ENCODE measurements at places on chromosomes 16 and 17.

DNA sequence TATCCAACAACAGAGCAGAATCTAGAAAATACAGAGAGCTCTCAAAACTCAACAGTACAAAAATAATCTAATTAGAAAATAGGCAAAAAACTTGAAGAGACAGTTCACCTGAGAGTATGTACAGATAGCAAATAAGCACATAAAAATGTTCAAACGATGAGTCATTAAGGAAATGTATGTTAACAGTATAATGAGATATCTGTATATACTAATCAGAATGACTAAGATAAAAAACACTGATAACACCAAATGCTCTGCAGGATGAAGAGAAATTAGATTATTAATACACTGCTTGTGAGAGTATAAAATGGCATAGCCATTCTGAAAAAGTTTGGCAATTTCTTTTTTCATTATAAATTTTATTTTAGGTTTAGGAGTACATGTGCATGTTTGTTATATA is 1307.6 kb upstream of the GOT2 start:
- DNase-seq: no peak

DNA sequence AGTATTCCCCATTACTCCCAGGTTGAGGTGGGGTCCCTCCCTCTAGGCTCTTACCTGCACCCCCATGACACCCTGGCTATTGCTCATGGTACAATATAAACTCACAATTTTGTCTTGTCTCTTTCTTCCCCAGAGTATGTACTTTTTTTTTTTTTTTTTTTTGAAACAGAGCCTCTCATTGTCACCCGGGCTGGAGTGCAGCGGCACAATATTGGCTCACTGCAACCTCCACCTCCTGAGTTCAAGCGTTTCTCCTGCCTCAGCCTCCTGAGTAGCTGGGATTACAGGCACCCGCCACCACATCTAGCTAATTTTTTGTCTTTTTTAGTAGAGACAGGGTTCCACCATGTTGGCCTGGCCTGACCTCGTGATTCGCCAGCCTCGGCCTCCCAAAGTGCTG is 8.5 kb downstream of the KANSL1 start:
- no peak for DNase-seq

DNA sequence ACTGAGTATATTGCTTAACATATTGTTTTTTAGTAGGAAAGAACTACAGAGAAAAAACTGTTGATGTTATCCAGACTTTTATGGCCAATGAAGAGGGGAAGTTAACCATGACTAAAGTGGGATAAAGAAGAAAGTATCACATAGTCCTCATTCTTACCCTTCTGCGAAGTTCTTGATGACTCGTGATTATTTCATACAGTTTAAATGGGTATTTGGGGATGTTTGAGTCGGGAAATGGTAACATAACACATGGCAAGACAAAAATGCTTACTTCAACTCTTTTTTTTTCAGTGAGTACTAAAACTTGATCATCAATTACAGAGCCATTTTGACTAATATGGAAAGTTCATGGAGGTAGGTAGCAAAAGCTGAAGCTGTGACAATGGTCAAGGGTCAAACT is 4.9 kb downstream of the POLG2 start:
- no peak for DNase-seq

GRCh38 chr17:9192010-9192409 is 170.7 kb downstream of the NTN1 start:
- no peak for DNase-seq

GRCh38 chr16:11914210-11915113 is 1.3 kb downstream of the GSPT1 start:
- DNase-seq: no peak

DNA sequence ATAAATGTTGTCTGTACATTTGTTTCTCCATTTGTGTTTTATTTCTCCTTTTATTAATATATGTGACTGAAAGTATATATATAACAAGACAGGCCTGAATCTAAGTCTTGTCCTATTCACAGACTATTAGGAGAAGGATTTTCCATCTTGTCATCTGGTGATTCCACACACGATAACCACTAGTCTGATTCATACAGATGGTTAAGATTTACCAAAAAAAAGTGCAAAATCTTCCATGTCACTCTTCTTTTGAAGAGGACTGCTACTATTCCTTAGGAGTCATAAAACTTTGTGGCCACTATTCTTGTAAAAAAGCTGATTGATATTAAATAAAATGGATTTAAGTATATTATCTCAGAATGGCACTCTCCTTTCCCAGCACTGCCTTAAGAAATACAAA is 156.3 kb downstream of the ITFG1 start:
- DNase-seq: no peak

- DNase-seq: peak; percentile 74
These were observed 491 bp downstream of the SLC25A19 start for GRCh38 chr17:75288770-75289114.

DNA sequence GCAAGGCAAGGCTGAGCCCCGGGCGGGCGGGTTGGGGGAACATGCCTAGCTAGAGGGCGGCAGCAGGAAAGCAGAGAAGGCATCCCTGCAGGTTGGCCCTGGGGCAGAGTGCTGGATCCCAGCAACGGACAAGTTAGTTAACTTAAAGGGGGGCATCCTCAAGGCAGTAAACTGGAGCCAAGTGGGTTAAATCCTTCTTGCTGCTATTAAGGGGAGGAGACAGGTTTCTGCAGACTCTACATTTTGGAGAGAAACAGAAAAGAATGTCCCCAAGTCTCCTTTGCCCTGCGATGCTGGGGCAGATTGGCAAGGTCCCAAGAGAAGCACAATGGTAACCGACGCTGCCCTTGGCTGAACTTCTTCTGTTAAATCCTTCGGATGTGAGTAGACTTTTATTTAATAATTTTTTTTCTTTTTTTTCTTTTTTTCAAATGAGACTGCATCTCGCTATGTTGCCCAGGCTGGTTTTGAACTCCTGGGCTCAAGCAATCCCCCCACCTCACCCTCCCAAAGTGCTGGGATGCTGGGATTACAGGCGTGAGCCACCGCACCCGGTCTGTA is 14.0 kb downstream of the ATP5PD start:
- no peak for DNase-seq

DNA sequence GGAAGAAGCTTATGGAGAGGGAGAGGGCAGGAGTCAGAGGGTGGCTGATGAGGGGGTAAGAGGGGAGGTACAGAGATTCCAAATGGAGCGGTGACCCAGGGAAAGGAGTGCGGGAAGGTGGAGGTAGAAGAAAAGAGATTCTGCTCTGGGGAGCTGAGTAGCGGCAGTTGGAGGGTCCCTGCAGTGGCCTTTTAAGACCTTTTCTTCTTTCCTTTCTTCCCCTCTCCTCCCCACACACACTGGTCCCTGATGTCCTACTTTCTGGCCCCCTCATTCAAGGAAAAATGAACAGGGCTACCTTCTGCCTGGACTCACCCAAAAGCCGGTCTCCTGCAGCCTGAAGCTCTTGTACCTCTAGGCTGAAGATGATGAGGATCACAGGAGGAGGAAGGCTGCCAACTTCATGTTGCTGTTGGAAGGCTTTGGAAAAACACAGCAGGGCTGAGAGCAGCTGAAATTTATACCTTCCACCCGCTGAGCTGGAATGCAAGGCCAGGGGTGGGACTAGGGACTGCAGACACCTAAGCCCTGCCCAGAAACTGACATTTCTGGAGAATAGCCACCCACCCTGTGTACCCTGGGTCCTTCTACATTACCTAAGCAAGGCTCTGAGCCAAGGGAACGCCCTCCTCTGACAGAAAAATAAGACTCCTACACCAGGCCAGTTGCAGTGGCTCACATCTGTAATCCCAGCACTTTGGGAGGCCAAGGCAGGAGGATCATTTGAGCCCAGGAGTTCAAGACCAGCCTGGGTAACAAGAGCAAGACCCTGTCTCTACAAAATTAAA is 9.4 kb upstream of the HEATR6 start:
- no peak for DNase-seq

DNA sequence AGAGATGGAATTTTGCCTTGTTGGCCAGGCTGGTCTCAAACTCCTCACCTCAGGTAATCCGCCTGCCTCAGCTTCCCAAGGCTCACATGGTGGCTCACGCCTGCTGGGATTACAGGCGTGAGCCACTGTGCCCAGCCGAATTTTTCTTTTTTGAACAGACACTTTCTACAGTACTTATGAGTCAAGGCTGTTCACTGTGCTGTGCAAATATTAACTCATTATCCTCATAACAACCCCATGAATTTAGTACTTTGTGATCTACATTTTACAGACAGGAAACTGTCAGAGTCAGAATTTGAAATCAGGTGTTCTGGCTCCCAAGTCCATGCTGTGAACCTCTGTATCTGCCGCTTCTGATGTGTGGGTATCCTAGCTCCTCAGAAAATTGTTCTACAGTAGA is 25.7 kb upstream of the RASL10B start:
- DNase-seq: no peak

DNA sequence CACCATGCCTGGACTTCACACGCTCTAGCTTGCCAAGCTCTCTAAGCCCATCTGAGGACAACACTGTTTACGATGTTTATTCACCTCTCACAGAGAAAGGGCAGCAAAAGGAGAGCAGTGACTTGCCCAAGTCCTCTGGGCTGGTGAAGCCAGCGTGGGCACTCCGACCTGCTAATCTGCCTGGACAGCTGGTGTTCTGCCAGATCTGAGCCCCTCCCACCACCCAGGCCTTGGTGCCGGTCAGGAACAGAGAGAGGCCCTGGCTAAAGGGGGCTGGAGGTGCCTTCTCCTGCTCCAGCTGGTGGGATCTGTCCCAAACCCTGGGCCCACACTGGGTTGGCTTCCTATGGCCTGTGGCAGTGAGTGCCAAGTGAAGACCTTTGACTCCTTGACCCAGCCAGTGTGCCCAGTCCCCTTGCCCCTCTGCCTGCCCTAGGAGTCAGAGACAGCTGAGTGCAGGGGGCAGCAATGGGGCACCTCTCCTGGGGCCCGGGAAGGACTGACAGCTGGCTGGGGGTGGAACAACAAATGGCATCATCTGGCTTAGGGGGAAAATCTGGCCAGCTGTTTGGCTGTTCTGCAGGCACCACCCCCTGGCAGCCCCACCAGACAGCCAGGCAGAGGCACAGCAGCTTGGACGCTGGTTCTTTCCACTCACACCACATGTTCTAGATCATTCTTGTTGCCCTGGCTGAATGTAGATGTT is 1.8 kb upstream of the SLC4A1 start:
- DNase-seq: no peak

GRCh38 chr17:5536866-5537650 is 47.3 kb downstream of the NLRP1 start:
- DNase-seq: no peak

DNA sequence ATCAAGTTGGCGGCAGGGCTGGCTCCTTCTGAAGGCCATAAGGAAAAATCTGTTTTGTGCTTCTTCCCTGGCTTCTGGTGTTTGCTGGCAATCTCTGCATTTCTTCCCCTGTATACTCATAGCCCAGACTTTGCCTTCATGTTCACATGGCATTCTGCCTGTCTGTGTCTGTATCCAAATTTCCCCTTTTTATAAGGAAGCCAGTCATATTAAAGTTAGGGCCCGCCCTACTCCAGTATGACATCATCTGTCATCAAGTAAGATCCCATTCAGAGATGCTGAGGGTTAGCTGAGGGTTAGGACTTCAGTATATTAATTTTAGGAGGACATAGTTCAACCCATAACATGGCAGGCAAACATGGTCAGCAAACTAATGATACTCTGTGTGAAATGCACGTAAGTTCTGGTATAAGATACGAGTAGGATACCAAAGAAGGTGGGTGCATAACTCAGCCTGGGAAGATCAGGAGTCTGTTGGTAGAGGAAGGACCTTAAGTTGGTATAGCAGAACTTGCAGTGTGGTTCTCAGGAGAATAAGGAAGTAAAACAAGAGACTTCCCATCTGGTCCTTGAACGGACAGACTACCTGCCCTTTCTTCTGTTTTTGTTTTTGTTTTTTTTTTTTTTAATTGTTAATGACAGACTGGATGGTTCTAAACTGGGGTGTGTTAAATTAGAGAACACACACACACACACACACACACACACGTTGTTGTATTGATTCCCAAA is 13.9 kb downstream of the MAP2K6 start:
- DNase-seq: peak; percentile 34

DNA sequence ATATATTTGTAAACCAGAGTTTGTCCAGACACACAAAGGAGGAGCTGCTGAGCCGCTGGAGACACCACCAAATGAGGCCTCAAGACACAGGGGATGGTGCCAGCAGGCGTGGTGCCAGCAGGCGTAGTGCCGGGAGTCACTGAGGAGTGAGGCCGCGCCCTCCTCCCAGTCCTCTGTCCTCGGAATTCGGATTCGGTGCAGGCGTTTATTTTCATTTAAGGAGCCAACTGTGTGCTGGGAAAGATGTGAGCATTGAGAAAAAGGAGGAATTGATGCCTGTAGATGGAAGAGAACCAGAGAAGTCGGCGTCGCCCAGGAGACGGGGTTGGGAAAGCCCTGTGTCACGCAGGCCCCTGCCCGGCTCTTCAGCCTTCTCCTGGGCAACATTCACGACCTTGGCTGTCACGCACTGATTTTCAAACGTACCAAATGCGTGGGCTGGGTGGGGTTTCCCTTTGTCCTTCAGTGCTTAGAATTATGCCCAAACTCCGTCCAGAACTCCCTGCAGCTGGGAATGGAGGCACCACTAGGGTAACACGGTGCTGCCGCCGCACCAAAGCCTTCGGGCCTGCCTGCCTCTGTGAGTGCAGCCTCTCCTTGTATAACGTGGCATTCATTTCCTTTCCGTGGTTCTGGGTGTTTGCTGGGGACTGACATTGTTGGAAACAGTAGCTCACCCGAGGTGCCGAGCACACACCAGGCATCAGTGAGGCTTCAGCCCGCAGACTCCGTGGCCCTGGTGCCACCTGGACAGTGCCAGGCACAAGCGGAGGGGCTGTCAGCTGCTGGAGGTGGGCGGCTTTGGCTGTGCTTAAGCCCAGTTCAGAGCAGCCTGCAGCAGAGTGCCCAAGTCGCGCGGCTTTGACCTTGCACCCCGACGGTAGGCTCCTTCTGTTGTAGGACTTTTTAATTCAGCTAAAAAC is 49.0 kb upstream of the CHMP6 start:
- no peak for DNase-seq

- no peak for DNase-seq
These were observed 923 bp downstream of the TLCD3B start for GRCh38 chr16:30030011-30030685.

- no peak for DNase-seq
These were observed 15.9 kb downstream of the AOC3 start for GRCh38 chr17:42866631-42867575.

GRCh38 chr17:48484256-48484655 is 46.6 kb downstream of the HOXB1 start:
- DNase-seq: no peak

DNA sequence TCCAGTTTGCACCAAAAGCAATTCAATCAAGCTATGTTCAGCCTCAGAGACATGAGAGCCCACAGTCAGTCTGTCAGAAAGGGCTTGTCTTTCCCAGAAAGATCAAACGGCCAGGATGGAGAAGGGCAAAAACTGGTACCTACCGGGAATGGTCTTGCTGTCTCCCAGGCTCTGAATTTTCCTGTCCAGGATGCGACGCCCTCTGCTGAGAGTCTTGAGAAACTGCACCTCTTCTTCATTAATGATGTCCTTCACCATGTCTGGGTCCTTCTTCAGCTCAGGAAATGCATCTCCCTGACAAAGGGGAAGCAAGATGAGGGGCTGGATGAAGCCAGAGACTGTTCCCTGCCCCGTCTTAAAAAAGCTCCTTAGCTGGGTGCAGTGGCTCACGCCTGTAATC is 15.8 kb upstream of the EXOSC6 start:
- DNase-seq: peak; percentile 28

GRCh38 chr17:30961209-30962188 is 9.3 kb upstream of the RNF135 start:
- no peak for DNase-seq

Measured in HL-60 (cell line).